Stimulated activated CD4-positive, alpha-beta T cell treated with anti-CD3 and anti-CD28 coated beads, Interleukin-1b, Interleukin-23, amount 100 ng/mL, for 1 hour (primary cell): ENCODE measurements at places on chromosomes 11 and 22.

DNA sequence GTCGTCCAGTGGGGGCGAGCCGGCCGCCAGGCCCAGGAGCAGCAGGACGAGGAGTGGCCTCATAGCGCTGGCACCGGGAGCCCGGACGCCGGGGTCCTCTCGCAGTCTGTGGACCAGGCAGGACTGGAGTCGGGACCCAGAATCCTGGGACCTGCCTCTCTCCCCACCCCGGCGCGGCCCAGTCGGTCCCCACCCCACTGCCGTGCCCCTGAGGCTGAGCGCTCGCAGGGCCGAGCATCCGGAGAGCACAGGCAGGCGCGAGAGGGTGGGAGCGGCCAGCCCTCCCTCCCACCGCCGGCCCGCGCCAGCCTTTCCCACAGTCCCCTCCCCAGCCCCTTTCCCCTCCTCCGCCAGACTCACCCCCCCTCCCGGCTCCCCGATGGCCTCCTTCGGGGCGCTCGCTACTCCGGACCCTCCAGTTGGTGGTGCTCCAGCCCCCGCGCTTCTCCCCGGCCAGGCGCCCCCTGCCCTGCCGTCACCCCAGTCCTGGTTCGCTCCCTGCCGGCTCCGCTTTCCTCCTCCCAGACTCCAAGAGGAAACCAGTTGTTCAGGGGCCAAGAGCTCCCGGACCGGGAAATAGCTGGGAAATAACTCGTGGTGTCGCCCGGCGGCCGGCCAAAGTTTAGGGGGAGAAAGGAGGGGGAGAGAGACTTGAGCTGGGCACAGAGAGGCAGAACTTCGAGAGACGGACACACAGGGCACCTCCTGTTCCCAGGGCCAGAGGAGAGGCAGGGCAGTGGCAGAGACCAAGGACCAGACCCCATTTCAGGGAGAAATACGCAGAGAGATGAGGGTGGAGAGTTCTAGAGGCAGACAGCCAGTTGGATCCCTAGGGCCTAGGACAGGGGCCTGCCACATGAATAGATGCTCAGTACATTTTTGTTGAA, at the start of gene C1QTNF5:
C1QTNF5 (minus strand) TSS at position 549 of the 887 bp plus-strand sequence; CDS start at position 63, 486 bp downstream.
- no peak for DNase-seq

DNA sequence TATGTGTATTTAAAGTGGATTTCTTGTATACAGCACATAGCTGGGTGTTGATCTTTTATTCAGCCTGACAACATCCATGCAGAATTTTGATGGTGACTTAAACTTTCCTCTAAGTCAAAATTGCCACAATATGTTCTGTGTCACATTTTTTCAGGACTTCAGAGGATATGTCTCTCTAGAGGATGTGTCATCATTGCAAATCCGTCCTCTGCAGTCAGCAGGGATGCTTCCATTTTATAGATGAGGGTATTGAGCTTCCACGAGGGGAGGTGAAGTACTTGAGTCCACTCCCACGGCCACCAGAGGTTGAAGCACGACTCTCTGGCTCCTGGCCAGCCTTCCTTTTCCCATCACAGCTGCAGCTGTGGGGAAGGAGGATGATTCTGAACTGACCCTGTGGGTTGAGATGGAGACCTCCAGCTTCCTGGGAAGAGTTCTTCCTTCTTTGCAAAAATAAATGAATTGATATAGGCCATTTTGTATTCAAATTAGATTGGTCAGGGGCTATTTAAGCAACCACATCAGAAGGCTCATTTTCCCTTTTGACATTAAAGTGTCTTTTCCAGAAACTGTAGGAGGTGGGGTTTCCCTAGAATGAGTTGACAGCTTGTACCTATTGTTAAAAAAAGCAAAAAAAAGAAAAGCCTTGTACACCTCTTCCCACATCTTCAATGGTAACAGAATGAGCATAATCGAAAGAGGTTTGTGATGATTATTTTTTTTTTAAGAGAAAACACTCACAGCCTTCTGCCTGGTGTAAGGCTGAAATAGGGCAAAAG, 55.2 kb upstream of the MYEOV start:
- DNase-seq = no peak

DNA sequence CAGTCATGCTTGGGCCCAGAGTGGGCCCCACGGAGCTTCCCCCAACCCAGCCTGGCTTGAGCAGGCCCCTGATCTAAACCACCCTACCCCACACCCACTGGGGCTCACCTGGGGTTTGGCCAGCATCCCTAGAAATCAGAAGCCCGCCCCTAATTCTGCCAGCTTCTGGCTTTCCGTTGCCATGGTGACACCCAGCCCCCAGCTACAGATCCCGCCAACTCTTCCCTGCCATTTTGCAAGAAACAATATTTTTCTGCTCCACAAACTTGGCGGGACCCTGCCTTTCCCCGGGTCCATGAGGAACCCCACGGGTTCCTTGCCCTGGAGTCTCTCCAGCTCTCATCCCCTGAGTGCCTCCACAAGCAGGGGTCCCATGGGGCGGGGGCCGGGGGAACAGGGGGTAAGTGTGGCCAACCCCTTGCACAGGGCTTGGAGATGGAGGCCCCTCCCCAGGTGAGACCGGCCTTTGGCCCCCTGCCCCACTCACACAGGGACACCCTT, 90.0 kb downstream of the CDKN1C start:
- no peak for DNase-seq

DNA sequence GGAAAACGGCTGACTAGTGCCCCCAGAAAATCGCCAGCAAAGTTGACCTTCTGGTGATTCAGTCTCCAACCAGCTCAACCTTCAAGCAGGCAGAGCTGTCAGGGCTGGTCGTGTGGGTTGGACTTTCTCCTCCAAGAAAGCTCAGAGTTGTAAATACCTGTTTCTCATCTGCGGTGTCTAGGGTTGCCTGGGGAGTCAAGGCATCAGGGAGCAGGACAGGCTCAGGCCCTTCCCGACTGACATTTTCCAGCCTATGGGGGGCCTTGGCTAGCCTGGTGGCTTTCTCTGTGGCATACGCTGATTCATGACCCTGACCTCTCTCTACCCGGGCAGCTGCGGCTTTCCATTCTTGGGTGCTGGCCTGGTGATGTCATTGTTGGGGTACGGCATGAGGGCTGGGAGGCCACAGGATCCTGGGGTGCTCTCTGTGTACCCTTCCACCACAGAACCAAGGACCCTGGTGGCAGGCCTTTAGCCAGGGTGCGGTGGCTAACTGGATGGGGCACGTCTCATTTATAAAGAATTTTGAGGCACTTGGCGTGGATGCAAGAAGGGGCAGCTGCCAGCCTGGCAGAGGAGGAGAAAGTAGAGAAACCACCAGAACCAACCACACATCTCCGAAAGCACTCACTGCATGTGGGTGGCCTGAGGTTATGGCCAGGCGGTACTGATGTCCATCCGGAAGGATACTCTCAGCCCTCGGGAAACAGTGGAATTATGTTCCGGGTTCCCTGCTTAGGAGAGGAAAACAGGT, 64.9 kb downstream of the BCR start:
- DNase-seq = no peak

DNA sequence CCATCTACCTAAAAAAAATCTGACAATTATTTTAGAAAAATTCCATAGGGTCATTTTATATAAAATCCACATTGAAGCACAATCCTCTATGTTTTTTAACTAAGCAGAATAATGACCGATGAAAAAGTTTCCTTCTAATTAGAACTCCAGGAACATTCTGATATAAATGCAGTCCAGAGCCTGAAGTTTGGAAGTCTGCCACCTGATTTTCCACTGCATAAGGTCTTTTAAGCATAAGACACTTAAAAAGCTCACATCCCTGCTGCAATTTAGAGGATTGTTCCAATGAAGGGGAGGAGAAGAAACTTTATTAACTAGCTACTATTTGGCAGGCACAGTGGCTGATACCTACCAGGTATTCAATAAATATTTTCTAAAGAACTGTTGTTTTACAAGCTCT, 570.3 kb upstream of the ANO5 start:
- no peak for DNase-seq

DNA sequence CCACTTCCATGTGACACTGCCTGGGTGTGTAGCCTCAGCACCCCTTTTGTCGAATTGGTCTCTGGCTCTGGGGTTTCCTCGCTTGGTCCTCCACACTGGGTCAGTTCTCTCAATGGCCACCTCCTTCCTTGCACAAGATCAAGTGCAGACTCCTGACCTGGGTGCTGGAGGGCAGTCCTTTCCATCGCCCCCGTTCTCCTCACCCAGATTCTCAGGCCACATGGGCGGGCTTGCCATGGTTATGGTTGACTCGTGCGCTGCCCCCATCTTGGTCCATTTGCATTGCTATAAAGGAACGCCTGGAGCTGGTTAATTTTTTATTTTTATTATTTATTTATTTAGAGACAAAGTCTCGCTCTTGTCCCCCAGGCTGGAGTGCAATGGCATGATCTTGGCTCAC, 5.5 kb upstream of the PARVB start:
- DNase-seq = no peak

GRCh38 chr11:62459080-62459479, 40.2 kb downstream of the SCGB1A1 start:
- DNase-seq = no peak

DNA sequence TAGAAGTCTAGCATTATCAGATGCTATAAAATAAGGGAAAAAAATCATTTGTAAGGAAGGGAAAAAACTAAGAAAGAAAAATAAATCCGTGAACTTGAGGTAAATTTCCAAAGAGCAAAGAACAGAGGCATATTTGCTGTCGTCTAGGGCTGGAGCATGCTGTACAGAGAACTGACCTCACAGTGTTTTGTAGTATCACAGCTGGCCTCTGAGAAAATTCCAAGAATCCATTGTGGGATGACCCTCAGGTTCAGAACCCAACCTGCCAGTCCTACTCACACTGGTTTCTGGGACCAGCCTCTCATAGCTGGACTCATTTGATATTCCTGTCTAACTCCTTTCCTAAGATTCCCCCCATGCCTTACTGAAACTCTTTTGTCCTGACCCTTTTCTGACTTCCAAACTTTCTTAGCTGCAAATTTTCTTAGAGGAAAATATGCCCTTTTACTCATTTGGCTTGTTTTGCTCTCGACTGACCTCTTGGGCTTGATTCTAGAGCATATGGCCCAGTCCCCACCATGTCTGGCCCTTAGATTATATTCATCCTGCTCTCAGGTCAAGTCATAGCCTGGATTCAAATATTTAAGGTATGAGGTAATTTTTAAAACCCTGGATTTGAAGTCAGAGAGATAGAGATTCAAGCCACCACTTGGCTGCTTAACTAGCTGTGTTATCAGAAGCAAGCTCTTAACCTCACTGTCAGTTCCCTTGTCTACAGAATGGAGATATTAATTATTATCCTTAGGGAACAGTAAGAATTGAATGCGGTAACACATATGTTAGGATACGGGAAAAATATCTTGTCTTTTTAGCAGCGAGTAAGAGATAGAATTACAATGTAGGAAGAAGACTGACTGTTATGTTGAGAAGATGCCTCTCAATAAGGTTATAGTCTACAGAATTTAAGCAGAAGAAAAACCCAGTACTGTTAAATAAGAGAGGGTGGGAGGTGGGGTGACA, 89.7 kb upstream of the KCNA4 start:
- DNase-seq = no peak
